ENCODE measurements at places on chromosomes 4 and X. TPM values are rescaled to one million over a fixed set of nuclear protein-coding genes. Genes with fewer than 3 reads are reported as not detected.

Gene ERAS
- not detected for total RNA-seq

Gene UBQLN2
- total RNA-seq, result 5.4 TPM

Gene QDPR
- 28.5 TPM for total RNA-seq

Gene GUCY2F
- not detected for total RNA-seq

Gene HDAC6
- 53.5 TPM for total RNA-seq

Gene MAGEE1
- 0.19 TPM for total RNA-seq

Gene PAGE2B
- total RNA-seq, result not detected

Gene FRG2
- total RNA-seq, result not detected

Gene LDOC1
- total RNA-seq, result 9.7 TPM

Gene PCDH19
- not detected for total RNA-seq

Gene OPRPN
- total RNA-seq, result not detected

Gene TTC29
- total RNA-seq, result 0.16 TPM
